CD4-positive, alpha-beta T cell treated with Interleukin-21 for 1 hour (primary cell): ENCODE measurements at places on chromosomes 4 and X.

DNA sequence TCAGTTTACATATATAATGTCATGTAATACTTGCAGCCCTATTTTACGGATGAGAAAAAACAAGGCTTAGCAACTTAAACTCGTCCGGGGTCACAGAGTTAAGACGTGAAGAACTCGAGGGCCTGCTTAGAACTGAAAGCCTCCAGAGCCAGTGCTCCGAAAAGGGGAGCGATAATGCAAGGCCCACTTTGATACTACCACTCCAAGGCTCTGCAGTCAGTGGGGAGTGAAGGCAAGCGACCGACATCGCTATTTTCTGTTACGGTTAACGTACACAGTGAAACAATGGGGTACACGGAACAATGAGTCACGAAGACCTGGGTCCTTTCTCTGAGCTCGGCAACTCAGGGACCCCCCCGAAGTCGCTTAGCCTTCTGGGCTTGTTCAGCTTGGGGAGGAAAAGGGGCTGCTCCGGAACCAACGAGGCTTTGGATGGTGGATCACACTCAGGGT lies 965 bp downstream of the PPA2 start:
- no peak for DNase-seq

DNA sequence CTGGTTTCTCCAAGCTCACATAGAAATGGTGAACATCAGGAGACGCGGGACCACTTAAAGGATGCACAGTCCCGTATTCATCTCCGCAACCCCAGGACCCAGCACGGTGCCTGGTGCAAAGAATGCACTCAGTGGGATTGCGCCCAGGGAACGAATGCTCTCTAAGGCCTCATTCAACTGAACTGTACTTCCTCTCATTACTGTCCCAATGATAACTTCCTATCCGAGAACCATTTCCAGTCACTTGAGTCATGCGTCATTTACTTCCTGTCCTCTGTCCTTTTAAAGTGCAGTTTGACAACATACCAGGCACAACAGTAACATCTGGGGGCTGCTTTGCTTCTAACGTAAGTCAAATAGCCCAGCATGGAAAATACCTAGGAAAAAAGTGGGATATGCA lies 75.7 kb downstream of the RBM47 start:
- DNase-seq = peak; percentile 11

DNA sequence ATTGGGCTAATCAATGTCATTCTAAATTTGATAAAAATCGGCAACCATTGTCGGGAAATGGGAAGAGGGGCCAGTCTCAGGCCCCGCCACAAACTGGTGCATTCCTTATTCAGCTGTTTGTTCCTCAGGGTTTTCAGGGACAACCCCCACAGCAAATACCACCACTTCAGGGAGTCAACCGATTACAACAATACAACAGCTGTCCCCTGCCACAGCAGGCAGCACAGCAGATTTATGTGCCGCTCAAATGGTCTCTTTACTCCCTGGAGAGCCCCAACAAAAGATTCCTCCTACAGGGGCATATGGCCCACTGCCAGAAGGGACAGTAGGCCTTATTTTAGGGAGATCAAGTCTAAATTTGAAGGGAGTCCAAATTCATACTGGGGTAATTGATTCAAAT lies 61.8 kb downstream of the ZNF732 start:
- no peak for DNase-seq

GRCh38 chr4:55336138-55337034 lies 9.7 kb upstream of the SRD5A3 start:
- no peak for DNase-seq

GRCh38 chr4:166012129-166013030 lies 139.3 kb downstream of the TLL1 start:
- no peak for DNase-seq

DNA sequence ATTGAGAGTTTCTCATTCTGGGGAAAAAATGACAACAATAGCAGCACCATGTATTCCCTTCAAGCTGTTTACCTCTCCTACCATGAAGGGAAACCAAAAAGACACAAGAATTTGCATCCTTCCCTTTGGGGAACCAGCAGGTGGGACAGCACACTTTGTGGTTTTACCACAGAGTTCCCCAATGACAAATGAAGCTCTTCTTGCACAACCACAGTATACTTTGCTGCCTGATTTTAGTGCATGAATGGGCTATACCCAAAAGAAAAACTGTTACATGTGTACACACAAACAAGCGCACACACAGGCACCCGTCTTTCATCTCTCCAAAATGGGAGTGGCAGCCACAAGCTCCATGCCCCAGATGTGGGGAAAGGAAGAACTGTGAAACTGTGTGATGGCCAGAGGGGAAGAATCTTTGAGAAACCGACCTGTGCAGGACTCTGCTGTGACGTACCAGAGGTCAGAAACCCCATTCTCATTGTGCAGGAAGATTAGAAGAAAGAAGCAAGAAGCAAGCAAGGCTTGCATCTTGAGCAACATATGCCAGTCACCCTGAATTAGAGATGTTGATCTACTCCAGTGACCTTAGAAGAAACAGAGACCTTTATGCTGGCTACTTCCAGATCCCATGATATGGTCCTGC lies 2.7 kb upstream of the MAML3 start:
- DNase-seq = peak; percentile 15

GRCh38 chrX:53290441-53291041 lies 9.2 kb upstream of the IQSEC2 start:
- no peak for DNase-seq

- no peak for DNase-seq
Observed at GRCh38 chr4:2964706-2965258, 1.4 kb downstream of the GRK4 start.
